Activated CD4-positive, CD25-positive, alpha-beta regulatory T cell (primary cell): ENCODE measurements at places on chromosomes 2 and 18.

- no peak for DNase-seq
These were observed 91.2 kb downstream of the GCA start for GRCh38 chr2:162435157-162435556.

DNA sequence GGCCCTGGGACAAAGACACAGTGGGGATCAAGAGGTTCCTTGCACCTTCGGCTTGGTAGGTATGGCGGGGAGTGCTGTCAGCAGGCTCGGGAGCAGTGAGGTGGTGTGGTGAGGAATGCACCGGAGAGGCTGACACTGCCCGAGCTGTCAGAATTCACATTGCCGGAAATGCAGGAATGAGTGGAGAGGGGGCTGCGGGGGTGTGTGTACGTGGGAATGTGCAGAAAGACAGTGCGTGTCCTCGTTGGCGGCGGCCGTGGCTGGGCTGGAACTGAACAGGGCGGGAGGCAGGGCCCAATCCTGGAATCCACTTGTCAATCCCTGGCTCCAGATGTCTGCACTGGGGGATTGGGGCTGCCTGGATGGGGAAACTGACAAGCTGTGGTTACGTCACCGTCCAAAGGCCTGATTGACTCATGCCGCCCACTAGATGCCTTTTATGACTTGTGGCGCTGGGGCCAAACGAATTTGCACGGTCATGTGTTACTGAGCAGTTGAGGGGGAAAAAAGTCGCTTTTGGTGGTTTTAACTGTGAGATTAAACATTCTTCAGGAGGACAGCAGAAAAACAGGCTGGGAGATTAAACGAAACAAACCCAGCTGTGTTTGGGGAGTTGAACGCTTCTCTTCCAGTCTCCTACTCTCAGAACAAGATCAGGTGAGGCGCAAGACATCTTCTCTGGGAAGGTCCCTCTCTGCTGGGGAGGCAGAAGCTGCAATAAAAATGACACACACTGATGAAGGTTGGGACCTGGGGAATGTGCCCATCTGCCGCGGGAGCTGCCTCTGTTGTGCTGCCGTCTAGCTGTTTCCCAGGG, 189.4 kb upstream of the GLI2 start:
- DNase-seq = no peak

GRCh38 chr2:159193791-159194190, 92.7 kb downstream of the WDSUB1 start:
- DNase-seq = no peak

- no peak for DNase-seq
These were observed 139.7 kb upstream of the ITGB6 start for GRCh38 chr2:160339726-160340125.

- DNase-seq = no peak
These were observed 100.2 kb downstream of the TWIST2 start for GRCh38 chr2:238947920-238948710.

DNA sequence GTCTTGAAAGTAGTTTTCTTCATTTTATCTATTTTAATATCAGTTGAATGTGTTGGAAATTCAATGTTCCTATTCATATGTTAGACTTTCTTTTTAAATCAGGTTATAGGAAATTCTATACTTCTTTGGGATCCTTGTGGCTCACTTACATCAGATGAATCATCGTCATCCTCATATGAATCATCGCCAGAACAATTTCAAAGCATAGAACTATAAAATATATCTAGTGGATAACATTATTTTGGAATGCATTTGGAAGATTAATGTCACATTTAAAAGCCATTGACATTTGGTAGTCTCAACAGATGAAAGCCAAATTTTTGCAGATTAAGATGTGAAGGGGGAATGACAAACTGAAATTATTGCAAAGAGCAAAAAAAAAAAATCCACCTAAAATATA, 94.1 kb downstream of the FAM161A start:
- no peak for DNase-seq

GRCh38 chr18:64019922-64020756, 50.3 kb downstream of the SERPINB8 start:
- no peak for DNase-seq

DNA sequence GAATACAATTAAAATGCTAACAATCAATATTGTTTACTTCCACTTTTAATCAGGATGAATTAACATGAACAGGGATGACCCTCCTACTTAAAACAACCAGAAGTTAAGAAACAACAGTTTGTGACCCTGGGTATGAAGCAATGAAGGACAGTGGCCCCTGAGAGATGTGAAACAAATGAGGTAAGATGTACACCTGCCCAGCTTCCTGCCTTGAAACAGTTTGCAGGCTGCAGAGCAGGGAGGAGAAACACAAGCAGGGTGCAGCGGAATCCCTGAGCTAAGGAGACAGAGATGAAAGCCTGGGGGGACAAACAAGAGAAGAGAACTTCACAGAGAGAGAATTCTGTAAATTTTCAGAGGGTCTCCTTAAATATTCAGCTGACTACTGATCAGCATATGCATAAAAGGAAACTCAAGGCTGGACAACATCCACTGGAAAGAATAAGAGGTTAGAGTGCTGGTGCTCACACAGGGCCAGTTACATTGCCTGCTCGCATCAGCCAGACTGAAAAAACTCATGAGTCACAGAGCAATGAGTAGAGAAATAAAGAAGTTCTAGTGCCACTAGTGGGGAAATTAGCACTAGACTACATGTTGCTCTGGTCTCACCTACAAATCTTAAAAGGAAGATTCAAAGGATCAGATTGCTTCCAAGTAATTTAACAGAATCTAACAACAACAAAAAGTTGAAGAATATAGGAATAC, 106.4 kb downstream of the PID1 start:
- DNase-seq = no peak

GRCh38 chr2:75321599-75321922, 122.2 kb upstream of the TACR1 start:
- DNase-seq = no peak

- DNase-seq = no peak
These were observed 439 bp upstream of the PLEKHH2 start for GRCh38 chr2:43636621-43637020.

GRCh38 chr2:181788897-181789555, 102.5 kb upstream of the ITPRID2 start:
- no peak for DNase-seq

GRCh38 chr2:38700881-38701458, 35.1 kb downstream of the GALM start:
- no peak for DNase-seq

DNA sequence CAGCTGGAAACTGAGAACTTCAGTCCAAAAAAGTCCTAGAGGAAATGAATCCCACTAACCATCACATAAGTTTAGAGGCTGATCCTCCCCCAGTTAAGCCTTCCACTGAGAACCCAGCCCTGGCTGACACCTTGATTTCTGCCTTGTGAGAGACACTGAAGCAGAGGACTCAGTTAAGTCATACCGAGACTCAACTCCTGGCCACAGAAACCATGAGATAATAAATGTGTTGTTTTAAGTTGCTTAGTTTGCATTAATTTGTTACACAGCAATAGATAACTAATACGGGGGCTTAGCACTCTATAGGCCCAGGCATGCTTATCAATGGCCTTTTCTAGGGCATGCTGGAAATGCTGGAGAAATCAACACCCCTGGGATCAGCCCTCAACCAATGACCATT, 3.4 kb upstream of the ADD2 start:
- no peak for DNase-seq

DNA sequence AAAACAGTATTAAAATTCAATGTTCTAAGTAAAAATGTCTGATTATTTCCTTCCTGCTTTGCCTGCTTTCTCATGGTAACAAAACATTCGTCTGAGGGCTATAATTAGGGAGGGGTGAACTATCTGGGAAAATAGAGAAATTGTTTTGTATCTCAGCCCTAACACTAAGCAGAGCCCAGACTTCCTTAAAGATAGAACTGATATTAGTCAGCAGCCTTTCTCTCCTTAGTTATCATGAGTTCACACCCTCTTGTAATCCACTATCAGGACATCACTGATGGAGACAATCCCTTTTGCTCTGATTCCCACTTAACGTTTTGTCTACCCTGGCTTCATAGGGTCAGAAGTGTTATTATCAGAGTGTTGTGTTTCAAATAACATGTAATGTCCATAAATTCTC, 701.1 kb upstream of the ZEB2 start:
- DNase-seq = no peak

DNA sequence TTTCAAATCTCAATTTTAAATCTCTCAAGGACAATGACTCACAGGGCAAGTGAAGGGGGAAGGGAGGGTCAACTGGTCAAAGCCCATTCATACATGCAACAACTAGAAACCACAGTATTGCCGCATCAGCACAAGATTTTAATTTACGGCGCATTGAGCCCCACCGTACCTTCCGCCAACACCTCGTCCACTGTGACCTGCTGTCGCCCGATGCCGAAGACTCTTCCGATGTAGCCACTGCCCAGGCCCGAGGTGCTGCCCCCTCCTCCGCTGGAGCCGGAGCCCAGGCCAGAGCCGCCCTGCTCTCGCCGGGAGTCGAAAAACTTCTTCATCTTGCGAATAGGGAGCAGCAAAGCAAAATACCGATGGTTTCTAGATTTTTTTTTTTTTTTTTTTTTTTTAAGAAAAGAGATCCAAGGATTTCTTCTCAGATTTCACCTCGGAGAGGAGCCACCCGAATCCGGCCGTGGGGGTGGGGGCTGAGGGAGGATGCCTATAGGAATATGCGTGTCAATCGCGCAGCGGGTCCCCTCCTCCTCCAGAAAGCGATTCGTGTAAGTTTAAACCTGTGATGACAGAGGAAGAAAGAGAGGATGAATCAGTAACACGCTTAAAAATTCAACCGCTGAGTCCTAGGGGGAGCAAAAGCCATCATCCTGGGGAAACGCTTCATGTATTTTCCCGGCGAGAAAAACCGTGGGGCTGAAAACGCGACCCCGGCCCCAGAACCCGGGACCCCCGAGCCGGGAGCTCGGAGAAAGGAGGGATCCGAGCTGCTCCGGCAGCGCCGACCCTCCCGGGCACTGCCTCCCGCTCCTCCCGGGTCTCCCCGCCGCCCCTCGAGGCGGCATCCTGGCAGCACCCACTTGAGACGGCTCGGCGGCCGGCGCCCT, 584 bp downstream of the AAK1 start:
- DNase-seq = peak; percentile 14

DNA sequence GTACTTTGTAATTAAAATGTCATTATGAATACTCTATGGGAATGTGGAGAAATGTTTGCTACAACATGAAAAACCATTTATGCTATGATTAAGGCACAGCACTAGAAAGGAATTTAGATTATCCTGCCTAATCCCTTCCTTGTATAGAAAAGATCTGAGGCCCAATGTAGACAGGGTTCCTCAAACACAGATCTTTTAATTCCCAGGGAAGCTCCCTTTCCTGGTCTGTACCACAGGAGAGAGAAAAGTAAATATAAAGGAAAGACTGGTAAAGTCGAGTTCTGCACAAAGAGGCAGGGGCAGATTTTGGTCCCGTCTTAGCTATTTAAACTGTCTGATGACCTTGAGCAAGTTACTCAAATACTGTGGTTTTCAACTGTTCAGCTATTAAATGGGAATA, 84.7 kb downstream of the ICA1L start:
- DNase-seq = no peak

DNA sequence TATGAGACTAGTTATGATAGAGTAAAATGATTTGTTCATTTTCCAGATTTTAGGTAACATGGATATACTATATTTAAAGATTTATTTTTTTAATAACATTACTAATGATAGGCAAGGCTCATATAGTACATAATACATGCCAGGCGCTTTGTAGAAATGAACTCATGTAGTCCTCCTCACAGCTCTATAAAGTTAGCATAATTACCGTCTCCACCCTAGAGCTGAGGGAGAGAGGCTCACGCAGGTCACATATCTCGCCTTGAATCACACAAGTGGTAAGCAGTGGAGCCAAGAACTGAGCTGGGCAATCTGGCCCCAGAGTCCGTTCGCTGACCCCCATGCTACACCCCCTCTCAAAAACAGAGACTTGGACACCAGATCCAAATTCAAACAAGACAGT, 222.5 kb downstream of the FAM210A start:
- DNase-seq = no peak

DNA sequence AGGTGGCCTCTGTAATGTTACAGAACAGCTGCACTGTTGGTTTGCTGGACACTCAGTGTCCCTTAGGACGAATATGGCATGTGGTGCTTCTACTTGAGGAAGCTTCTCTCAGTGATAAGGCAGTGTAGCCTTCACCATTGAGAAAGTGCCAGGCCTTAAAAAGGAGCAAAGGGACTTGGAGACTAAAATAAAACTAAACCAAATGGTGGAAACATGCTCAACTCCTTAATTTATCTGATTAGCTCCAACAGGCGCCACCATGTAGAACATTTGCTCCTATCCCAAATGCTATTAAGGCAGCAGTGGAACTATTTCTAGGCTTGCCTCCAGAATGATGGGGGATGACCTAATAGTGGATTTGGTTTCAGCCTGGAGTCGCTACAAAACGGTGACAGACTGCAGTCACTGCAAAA, 77.5 kb upstream of the MYL1 start:
- no peak for DNase-seq

DNA sequence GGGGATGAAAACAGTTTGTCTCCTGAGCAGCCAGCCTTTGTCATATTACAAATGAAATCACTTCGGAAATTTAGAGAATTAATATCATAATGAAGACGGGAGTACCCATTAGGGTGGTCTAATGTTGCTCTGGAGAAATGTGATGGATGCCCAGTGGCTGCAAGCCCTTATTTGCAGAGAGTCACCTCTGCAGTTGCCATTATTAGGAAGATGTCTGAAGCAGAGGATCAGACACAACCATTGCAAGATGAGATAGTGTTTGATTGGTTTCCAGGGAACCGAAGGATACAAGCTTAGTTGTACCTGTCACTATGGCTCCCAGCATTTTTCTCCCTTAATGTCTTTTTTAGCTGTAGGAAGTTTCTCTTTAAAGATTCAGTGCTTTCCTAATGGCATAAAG, 272.4 kb downstream of the FIGN start:
- no peak for DNase-seq

GRCh38 chr2:169599568-169599967, 15.4 kb downstream of the PPIG start:
- DNase-seq = no peak

- no peak for DNase-seq
These were observed 78.0 kb downstream of the CYRIA start for GRCh38 chr2:16587601-16588000.

DNA sequence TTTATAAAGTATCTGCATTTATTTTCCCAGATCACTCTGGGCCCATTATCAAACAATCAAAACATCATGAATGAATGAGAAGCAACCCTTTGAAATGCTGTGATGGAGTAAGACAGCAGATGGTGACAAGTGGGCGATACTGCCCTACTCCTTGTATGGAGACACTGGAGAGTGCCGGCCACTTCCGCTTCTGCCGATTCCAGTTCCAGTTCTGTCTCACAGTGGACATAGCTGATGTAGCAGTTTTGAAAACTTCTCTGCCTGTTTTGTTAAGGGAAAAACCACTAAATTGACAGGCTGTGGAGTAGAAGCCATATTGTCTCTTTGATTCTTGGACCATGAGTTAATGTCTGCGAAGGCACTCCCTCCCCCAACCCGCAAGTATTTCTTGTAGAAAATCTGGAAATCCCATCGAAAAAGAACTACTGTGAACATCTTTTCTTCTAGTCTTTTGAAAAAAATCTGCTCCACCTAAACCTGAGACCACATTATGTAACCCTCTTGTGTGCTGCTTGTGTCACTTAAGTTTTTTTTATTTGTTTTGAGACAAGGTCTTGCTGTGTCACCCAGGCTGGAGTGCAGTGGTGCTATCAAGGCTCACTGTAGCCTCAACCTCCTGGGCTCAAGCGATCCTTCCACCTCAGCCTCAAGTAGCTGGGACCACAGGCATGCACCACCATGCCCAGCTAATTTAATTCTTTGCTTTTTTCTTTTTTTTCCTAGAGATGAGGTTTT, 133.5 kb downstream of the TANC1 start:
- DNase-seq = no peak

GRCh38 chr2:237208373-237209260, 122.9 kb downstream of the COPS8 start:
- DNase-seq = no peak

- DNase-seq = no peak
These were observed 112.8 kb upstream of the MAP3K20 start for GRCh38 chr2:172962824-172963223.
